ENCODE measurements at places on chromosomes 4 and X.

DNA sequence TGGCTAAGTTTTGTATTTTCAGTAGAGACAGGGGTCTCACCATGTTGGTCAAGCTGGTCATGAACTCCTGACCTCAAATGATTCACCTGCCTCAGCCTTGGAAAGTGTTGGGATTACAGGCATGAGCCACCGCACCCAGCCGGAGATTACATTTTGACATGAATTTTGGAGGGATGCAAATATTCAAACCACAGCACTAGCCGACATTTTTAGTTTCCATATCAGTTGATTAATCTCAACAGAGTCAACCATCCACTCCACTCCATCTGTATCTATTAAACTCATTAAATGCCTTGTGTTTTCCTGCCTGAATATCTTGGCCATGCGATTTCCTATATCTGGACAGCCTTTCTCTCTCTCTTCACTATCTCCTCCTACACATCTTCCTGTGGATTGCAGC lies 64.1 kb upstream of the PDGFRA start:
- no peak for DNase-seq

GRCh38 chr4:128649161-128649560 lies 160.3 kb upstream of the JADE1 start:
- DNase-seq = no peak

DNA sequence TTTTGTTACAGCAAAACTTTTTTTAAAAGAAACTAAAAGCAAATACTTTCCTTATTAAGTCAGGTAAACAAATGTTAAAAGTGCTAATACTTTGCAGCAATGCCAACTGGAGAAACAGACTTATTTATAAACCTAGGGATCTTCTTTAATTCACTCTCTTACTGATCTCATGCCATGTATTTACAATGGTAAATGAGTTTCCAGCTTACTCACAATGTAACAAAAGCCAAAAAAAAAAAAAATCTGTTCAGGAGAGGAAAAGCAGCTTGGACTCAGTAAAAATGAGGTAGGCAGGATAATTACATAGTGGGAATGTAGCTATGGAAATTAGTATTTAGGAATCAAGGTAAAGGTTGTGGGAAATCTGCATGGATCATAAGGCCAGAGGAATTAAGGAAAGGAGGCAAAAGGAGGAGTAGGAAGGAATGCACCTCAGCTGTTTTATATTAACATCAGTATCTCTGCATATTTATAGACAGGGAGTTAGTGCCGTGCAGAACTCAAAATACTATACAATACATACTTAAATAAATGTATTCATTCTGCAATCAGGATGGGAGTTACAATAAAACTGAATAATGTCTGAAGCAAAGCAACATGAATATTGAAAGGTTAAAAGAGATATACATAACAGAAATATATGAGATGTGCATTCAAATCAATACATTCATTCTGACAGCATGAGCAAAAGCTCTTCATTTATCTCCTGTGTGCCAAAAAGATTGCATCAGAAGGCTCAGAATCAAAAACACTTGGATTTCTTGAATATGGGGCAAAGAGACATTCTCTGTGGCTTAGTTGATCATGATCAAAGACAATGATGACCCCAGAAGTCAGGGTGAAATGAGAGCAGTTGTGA lies 57.9 kb upstream of the ETNPPL start:
- DNase-seq = no peak

GRCh38 chr4:1402021-1402515 lies 4.2 kb downstream of the NKX1-1 start:
- no peak for DNase-seq

- DNase-seq = no peak
These were observed 12.6 kb upstream of the CCNQ start for GRCh38 chrX:153611298-153612095.

- no peak for DNase-seq
These were observed 473.4 kb upstream of the CPEB2 start for GRCh38 chr4:14528918-14529317.

DNA sequence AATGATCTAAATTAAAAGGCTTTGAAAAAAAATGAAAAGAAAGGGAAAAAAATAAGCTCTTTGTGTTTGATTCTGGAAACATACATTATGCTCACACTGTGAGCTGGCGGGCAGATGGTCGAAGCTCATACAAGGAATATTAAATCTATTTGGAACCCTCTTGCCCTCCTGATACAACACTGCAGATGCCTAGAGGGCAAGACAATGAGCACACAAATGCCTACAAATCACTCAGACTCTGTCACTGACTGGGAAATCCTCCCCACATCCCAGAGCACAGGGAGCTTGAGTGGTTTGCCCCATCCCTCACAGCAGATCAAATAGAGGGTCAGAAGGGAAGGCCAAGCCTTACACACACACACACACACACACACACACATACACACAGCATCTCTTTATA lies 320.4 kb downstream of the HNRNPD start:
- DNase-seq = no peak

DNA sequence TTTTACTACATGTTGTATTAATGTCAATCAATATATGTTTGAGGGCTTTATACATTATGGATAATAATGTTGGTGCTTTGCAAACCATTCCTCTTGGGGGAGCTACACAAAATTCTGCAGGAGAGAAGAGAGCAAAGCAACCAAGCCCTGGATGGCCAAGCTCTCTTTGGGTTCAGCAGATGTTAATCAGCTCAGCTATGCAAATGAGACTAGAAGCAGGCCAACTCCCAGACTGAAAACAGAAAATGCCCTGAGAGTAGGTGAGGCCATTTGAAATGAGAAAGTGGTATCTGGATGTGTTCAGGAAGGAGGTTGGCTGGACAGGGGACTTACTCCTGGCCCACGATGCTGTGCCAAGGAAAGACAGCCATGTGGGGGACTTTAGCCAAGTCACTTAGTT lies 387.0 kb downstream of the BCOR start:
- DNase-seq = no peak

DNA sequence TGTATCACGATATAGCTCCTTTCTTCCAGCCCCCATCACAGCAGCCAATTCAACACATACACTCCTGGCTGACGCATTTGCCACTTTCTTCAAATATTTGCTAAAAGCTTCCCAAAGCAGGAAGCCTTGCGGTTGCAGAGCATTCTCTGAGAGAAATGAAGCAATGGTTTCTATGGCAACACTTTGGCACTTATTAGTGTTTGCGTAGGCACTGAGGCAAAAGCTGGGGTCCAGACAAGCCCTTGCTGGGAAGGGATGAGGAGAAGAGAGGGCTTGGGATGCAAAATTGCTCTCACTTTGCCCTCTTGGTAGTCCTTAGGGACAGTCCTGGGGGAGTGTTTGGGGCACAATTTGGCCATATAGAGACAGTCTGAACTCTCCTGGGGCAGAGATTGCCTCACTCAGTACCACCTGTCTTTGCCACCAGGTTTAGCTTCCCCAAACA lies 55.0 kb upstream of the PAK3 start:
- no peak for DNase-seq

- no peak for DNase-seq
These were observed 28.9 kb upstream of the PRPS1 start for GRCh38 chrX:107599450-107599861.

DNA sequence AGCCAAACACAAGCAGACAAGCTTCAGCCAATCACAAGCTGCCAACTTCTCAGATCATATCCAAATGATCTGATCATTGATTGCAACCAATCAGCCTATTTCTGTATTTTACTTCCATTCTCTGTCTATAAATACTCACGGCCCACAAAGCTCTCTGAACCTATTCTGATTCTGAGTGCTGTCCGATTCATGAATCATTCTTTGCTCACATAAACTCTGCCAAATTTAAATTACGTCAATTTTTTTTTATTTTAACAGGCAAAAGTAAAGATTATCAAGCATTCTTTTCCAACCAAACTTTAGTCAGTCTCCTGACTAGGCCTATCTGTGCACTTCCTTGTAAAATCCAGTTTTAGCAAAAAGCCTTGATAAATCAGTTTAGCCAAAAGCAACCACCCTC lies 1.8 kb upstream of the TCEANC start:
- no peak for DNase-seq

- no peak for DNase-seq
These were observed 59.4 kb upstream of the HELT start for GRCh38 chr4:184958923-184959210.

DNA sequence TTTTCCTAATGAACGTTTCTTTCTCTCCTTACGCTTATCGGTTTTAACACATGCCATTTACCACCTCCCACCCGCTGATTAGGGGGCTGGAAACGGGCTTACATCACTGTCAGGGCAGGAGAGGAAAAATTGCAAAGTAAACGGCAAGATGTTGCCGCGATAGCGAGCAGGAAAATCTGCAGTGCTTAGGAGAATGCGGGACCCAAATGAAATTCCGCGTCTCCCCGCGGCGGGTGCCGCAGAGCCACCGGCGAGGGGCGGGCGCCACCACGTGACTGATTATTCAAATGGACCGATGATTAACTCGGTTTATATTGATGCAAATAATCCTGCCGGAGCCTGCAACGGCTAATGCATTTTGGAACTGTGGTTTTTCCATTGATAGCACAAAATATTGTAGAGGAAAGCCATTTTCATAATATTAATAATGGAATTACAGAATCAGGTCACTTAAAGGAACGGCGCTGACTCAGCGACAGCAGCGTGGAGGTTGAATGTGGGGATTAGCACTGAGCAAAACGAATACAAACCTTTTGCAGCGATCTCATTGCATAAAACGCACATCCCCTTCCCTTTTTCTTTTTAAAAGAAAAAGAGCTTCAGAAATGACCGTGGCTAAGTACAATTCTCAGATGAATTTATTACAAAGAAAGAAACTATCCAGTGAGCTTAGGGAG lies 224.2 kb downstream of the STIM2 start:
- DNase-seq = no peak

- no peak for DNase-seq
These were observed 2.0 kb downstream of the NDST3 start for GRCh38 chr4:118036336-118036735.

GRCh38 chrX:131572372-131573014 lies 28.6 kb downstream of the OR13H1 start:
- DNase-seq = no peak

DNA sequence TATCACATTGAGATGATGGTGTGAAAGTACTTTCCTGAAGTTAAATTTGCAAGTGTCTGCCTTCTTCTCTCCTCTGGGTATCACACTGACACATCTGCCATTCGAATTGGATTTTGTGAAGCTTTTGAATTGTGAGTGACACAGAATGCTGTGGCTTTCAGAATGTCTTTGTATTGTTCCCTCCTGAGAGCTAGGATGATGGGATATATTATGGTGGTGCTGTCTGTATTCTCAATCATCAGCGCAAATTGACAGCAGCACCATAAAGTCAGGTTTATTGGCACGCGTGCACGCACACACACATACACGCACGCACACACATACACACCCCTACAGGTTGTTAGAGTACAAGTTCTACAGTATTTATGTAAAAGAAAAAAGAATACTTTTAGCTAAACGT lies 143.3 kb downstream of the AWAT2 start:
- no peak for DNase-seq

GRCh38 chrX:123976706-123977316 lies 15.3 kb downstream of the STAG2 start:
- no peak for DNase-seq

DNA sequence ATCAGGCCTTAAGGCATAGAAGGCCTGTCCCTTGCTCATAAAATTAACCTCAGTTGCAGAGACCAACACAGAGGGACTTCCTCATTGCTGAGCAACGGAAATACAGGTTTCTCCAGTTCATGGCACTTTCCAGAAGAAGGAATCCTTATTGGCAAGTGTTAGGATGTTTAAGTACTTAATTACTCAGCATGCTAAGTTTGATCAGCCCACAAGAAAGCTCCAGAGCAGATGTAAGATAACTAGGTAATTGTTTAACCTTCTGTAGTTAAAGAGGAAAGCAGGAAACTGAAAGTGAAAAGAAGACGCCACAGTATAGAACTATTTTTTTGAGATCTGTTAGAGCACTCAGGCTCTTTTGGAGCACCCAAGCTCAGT lies 33.5 kb downstream of the SMS start:
- no peak for DNase-seq

All from stimulated activated CD4-positive, alpha-beta T cell treated with anti-CD3 and anti-CD28 coated beads, Interleukin-15, amount 100 ng/mL, for 1 hour (primary cell).